ENCODE measurements at places on chromosomes 16 and 17. TPM values are rescaled to one million over a fixed set of nuclear protein-coding genes. Genes with fewer than 3 reads are reported as not detected.

Gene KRT33B
- not detected for total RNA-seq

Gene CRK
- total RNA-seq = 88.7 TPM

Gene GRAP
- total RNA-seq = 2.8 TPM

Gene ITGB4
- 43.2 TPM for total RNA-seq

Gene MAPT
- 14.6 TPM for total RNA-seq

Gene SLC12A3
- not detected for total RNA-seq

Gene HAS3
- total RNA-seq = 0.83 TPM

Gene TMEM238L
- not detected for total RNA-seq

Gene CMTM2
- not detected for total RNA-seq

Gene UQCRC2
- total RNA-seq = 197 TPM

Gene PSME3
- 55.3 TPM for total RNA-seq

Gene OMG
- 3.0 TPM for total RNA-seq

Gene DNAI2
- not detected for total RNA-seq

Gene CDH1
- total RNA-seq = 1.4 TPM

Gene SUZ12
- 25.2 TPM for total RNA-seq

Gene GRB2
- 87.5 TPM for total RNA-seq

Gene CACNG4
- total RNA-seq = 0.36 TPM

Gene GNAO1
- total RNA-seq = 67.0 TPM

Gene ACTG1
- total RNA-seq = 1,206 TPM

Gene SHBG
- not detected for total RNA-seq

Gene KLHL10
- 3.9 TPM for total RNA-seq

Gene FBXO39
- total RNA-seq = not detected

Gene SPECC1
- total RNA-seq = 19.4 TPM

Gene RNF222
- not detected for total RNA-seq

Gene SCRN2
- 22.8 TPM for total RNA-seq

Gene TNRC6A
- total RNA-seq = 57.3 TPM

Gene MMP25
- not detected for total RNA-seq

Gene PRSS8
- not detected for total RNA-seq

Gene CHAD
- total RNA-seq = not detected

Gene SLC7A6OS
- 10.3 TPM for total RNA-seq

Gene KRTAP4-4
- total RNA-seq = not detected

Gene PRRT2
- total RNA-seq = 5.4 TPM

Gene SGCA
- total RNA-seq = 27.3 TPM

Gene PYCARD
- total RNA-seq = 21.0 TPM

Gene P2RX1
- 15.5 TPM for total RNA-seq

Gene CA4
- not detected for total RNA-seq

Gene GP1BA
- not detected for total RNA-seq

Gene NHERF2
- 34.2 TPM for total RNA-seq

Gene SHCBP1
- total RNA-seq = 0.83 TPM

Gene CLCN7
- total RNA-seq = 31.0 TPM

Gene AANAT
- total RNA-seq = not detected

Gene PARN
- total RNA-seq = 47.1 TPM

Gene TEKT1
- not detected for total RNA-seq

Gene CDH5
- 14.3 TPM for total RNA-seq

Gene KRTAP2-1
- not detected for total RNA-seq

Gene KRTAP17-1
- not detected for total RNA-seq

Gene PRSS27
- total RNA-seq = 1.4 TPM

Gene CES1
- total RNA-seq = 34.6 TPM

Gene CTRB1
- not detected for total RNA-seq

Gene NLGN2
- 13.3 TPM for total RNA-seq

Gene OR2C1
- 0.55 TPM for total RNA-seq

Gene NAGS
- 0.55 TPM for total RNA-seq

Gene TK1
- 6.9 TPM for total RNA-seq

Gene CLN3
- total RNA-seq = 16.8 TPM

Gene ENDOV
- total RNA-seq = 9.5 TPM

Gene MYL11
- not detected for total RNA-seq

Gene TAC4
- not detected for total RNA-seq
